ENCODE measurements at places on chromosomes 5 and 9. TPM values are rescaled to one million over a fixed set of nuclear protein-coding genes. Genes with fewer than 3 reads are reported as not detected.
A peak's percentile ranks its signal among the peaks of the same experiment; 100 is the strongest.

GRCh38 chr9:37618817-37619216, 26.4 kb upstream of the TOMM5 start:
- DNase-seq, result no peak

GRCh38 chr9:104905153-104905901, 22.6 kb downstream of the ABCA1 start:
- no peak for DNase-seq

GRCh38 chr9:70935856-70936255, 185.6 kb downstream of the TRPM3 start:
- peak; percentile 56 for DNase-seq

DNA sequence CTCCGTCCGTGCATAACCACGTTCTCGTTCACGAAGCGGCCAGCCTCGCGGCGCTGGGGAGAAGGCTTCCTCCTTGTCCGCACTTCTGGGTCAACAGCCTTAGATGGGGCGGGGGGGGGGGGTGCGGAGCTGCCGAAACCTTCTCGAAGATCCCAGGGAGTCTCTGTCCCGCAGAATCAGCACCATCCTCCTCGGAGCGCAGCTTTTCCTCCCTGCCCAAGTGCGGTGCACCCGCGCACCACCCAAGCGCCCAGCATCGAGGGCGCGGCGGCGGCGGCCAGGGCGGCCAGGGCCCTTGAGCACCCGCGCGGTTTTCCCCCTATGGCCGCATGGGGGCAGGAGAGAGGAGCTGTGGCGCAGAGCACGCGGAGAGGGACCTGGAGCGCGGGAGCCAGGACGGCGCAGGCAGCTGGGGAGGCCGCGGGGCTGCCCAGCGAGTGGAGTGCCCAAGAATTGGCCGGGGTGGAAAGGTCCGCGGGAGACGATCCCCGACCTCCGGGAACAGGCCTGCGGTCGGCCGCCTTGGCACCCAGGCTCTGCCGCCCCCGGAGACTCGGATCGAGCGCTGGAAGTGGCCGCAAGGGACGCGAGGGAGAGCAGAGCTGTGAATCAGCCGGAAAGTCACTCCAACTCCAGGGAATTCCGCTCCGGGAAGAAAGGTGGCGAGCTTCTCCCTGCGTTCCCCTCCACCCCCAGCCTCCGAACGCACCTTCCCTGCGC, 43.1 kb downstream of the TMEM174 start:
- DNase-seq, result peak; percentile 77

- DNase-seq, result no peak
These were observed 624.8 kb downstream of the CHSY3 start for GRCh38 chr5:130529111-130529510.

- DNase-seq, result peak; percentile 47
These were observed 68.8 kb downstream of the KIF4B start for GRCh38 chr5:155082401-155082800.

GRCh38 chr9:96064826-96065481, 189.5 kb downstream of the ERCC6L2 start:
- DNase-seq, result no peak

DNA sequence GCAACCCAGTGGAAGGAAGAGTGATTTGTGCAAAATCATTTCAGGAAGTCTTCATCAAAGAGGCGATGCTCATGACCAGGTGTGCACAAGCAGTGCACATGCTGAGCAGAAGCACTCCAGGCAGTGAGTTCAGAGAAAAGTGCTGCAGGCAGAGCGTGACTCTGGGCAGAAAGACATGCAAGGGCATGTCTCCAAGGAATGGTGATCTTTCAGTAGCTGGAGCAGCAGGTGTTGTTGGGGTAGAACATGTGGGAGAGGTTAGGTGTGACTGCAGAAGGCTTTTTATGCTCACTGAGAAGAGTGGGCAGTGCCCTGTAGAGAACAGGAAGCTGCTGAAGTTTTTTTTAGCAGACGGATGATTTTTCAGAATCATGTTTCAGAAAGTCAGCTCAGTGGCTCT, 545.4 kb upstream of the TLE4 start:
- DNase-seq, result no peak

- DNase-seq, result no peak
These were observed 251.7 kb downstream of the PAPPA start for GRCh38 chr9:116405321-116405720.

DNA sequence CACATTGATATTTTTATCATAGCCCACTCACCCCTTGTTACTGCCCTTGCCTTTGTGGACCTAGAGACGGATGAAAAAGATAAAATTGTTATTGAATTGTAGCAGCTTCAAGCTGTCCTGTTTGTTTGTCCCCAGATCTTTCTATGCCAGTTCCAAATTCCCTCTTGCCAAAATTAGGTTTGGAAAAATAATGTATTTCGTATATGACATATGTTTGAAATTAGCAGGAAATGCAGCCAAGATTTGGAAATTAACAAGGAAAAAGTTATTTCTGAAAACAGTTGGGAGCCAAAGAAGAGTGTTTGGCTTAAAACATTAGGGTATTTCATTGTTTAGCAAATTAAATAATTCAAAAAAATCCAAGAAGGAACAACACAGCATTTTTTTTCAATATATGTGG, 33.5 kb downstream of the SPATA31D1 start:
- DNase-seq, result no peak

- no peak for DNase-seq
These were observed 419.4 kb upstream of the IRX4 start for GRCh38 chr5:2302169-2302568.

Gene MOB3B
- total RNA-seq, result under 0.01 TPM

Gene NMUR2
- not detected for total RNA-seq

Gene TOPORS
- 32.0 TPM for total RNA-seq

Gene FBXL7
- 3.3 TPM for total RNA-seq

Gene PHF24
- 0.17 TPM for total RNA-seq

Gene PSD2
- total RNA-seq, result 0.17 TPM

Gene MLANA
- not detected for total RNA-seq

Gene TIMD4
- not detected for total RNA-seq

Gene SERF1A
- total RNA-seq, result 4.4 TPM

Gene NTNG2
- 2.1 TPM for total RNA-seq
